ENCODE measurements at places on chromosomes 16 and 17.

DNA sequence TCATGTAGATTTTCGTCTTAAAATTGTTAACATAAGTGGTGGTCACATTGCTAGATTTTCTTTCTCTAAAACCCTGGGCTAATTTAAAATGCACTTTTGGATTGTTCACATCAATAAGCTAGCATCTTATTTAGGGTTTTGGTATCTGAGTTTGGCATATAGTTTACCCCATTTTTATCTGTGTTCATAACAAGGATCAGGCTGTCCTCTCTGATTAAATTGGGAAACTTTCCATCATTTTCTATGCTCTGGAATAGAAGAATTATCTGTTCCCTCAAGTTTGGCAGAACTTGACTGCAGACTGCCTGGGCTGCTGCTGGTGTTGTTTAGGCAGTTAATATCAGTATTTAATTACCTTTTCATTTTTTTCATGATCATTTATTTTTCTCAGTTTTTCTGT lies 1.8 kb downstream of the SPECC1 start:
- DNase-seq: no peak

DNA sequence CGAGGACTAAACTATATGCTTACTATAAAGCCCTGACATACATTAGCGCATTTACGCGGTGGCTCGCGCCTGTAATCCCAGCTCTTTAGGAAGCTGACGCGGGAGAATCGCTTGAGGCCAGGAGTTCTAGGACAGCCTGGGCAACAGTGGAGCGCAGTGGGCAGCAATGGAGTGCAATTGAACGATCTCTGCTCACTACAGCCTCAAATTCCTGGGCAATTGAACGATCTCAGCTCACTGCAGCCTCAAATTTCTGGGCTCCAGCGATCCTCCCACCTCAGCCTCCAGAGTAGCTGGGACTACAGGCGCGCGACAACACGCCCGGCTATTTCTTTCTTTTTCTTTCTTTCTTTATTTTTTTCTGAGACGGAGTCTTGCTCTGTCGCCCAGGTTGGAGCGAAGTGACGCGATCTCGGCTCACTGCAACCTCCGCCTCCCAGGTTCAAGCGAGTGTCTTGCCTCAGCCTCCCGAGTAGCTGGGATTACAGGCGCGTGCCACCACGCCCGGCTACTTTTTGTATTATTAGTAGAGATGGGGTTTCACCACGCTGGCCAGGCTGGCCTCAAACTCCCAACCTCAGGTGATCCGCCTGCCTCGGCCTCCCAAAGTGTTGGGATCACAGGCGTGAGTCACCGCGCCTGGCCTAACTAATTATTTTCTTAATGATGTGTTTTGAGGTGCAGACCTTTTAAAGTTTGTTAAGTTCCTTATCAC lies 506 bp upstream of the COG7 start:
- no peak for DNase-seq

- DNase-seq: no peak
Measured at GRCh38 chr16:46937536-46937935, 35.9 kb downstream of the DNAJA2 start.

- no peak for DNase-seq
Measured at GRCh38 chr16:13062219-13062618, 160.8 kb downstream of the SHISA9 start.

- DNase-seq: no peak
Measured at GRCh38 chr17:45088741-45089140, 27.6 kb downstream of the NMT1 start.

DNA sequence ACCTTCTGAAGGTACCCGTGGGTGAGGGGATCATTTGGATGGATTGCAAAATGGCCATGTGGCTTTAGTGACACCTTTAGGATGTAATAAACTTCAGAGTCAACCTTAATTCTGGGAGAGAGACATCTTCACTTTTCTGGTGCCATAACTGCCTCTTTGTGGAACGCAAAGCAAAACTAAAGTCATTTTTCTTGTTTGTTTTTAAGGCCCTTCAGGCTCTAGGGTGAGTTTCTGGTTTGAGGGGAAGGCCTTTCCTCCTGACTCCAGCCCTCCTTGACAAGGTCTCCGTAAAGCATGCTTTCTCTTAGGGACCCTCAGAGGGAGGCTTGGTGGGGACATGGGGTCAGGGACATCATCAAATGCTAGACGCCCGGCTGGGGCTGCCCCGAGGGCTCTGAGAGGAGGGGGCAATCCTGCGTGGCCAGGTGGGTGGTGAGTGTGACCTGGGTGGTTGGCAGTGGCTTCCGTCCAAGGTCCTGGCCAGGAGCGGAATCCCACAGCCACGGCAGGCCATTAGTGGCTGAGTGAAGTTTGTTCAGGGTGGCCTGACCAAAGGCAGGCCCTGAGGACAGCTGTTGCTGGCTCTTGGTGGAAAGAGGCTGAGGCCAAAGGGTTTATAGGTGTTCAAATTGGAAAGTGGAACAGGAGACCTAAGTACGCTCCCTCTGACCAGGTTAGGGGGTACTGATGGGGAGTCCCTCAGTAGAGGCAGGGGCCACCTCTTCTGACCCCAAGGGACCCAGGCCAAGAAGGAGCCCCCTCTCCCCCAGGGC lies 112.2 kb downstream of the METRNL start:
- no peak for DNase-seq

GRCh38 chr17:3953542-3953941 lies 10.7 kb downstream of the ATP2A3 start:
- DNase-seq: no peak

GRCh38 chr17:41619036-41619926 lies 5.1 kb downstream of the KRT17 start:
- DNase-seq: no peak

DNA sequence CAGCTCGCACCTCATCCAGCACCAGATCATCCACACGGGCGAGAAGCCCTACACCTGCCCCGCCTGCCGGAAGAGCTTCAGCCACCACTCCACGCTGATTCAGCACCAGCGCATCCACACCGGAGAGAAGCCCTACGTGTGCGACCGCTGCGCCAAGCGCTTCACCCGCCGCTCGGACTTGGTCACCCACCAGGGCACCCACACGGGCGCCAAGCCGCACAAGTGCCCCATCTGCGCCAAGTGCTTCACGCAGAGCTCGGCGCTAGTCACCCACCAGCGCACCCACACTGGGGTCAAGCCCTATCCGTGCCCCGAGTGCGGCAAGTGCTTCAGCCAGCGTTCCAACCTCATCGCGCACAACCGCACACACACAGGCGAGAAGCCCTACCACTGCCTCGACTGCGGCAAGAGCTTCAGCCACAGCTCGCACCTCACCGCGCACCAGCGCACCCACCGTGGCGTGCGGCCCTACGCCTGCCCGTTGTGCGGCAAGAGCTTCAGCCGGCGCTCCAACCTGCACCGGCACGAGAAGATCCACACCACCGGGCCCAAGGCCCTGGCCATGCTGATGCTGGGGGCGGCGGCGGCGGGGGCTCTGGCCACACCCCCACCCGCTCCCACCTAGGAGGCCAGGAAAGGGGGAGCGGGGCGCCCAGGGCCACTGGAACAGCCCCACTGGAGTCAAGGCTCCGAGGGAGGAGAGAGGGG lies 7.5 kb downstream of the ZNF205 start:
- no peak for DNase-seq

All from HAP-1 (cell line).